ENCODE measurements at places on chromosomes 16 and 17.

GRCh38 chr17:19017401-19017800, 12.8 kb upstream of the FAM83G start:
- no peak for DNase-seq

GRCh38 chr17:80892019-80892855, 99.4 kb upstream of the CHMP6 start:
- peak; percentile 97 for DNase-seq

DNA sequence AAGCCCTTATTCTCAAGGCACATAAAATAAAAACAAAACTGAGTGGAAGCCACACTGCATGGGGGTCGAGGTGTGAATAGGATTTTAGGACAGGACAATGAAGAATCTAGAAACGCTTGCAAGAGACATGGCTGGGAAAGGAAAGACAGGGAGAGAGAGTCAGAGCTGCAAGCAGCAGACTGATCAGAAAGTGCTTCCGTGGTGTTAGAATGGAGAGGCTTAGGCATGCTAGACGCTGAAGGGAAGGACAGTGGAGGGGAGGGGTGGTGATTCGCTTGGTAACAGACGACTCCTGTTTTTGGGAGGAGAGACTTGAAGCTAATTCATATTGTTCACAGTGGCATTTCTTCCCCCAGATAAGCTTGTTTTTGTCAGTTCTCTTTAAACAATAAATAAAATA, 173.5 kb downstream of the AIPL1 start:
- DNase-seq: no peak

DNA sequence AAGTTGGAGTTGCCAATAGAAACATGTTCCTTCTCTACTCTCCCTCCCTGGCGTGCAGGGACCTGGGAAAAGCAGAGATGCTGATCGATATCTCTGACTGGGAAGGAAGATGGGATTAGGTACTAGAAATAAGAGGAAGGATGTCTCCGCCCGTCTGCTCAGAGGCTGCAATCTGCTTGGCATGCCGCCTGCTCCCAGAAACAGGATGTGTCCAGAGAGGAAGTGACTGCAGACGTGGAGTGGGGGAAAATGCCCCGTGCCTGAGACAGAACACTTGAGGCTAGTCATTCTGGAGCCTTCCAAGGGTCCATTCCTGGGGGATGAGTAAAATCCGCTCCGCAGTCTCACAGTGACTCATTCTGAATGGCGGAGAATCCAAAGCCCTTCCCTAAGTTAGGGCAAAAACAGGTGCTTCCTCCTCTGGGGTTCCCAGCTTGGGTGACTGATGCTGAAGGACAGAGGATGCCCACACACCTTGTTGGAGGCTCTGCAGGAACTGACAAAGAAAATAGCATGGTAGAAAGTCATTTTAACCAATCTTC, 45.0 kb upstream of the SMURF2 start:
- DNase-seq: peak; percentile 90

DNA sequence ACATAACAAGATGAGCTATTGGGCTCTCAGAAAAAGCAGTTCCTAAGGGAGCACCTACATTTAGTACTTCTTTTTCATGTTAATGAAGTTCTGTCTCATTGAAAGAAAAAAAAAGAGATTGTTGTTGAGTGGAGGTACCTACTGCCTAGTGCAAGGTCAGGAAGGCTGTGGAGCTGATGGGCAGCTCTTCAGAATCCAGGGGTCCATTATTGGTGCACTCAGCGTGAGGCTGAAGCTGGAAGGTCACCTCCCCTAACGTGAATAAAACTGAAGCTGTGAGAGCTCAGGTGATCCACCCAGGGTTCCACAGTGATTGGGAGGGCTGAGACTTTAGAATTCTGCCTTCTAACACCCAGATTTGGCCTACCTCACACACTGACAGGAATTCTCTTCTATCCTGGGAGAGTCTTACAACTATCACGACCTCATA, 153.9 kb upstream of the TBX2 start:
- DNase-seq: no peak

DNA sequence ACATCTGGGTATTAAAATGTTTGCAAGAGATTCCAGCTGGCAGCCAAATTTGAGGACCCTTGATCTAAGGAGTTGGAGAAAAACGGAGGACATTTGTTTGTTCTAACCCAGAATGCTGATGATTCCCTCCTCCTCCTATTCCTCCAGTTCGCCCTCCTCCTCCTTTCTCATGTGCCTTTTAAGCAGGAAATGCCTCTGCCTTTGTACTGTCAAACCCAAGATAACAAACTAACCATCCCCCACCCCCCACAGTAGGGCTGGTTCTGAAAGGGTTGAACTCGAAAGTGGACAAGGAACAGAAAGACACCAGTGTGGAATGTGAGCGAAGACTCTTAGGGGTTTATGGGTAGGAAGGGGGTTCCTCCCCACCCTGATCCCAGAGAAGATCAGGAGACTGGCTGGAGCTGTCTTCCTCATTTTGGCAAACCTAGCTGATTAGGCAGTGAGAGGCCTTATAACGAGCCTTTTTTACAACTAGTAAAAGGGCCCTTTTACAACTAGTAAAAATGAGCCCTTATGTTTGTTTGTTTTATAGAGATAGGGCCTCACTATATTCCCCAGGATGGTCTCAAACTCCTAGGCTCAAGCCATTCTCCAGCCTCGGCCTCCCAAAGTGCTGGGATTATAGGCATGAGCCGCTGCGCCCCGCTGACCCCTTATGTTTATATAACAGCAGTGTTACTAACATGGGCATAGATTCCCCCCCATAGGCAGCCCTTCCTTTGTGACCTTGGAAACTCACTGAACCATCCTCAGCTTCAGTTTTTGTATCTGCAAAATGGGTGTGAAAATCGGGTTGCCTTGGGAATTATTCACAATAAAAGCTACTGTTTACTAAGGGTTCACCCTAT, 975 bp downstream of the CHD9 start:
- DNase-seq: peak; percentile 51

- DNase-seq: peak; percentile 69
Measured at GRCh38 chr17:78040440-78041385, 82.2 kb downstream of the TNRC6C start.

- DNase-seq: no peak
Measured at GRCh38 chr17:16948587-16949376, 23.1 kb downstream of the TNFRSF13B start.

- peak; percentile 42 for DNase-seq
Measured at GRCh38 chr16:19073344-19073743, 5.9 kb downstream of the COQ7 start.

DNA sequence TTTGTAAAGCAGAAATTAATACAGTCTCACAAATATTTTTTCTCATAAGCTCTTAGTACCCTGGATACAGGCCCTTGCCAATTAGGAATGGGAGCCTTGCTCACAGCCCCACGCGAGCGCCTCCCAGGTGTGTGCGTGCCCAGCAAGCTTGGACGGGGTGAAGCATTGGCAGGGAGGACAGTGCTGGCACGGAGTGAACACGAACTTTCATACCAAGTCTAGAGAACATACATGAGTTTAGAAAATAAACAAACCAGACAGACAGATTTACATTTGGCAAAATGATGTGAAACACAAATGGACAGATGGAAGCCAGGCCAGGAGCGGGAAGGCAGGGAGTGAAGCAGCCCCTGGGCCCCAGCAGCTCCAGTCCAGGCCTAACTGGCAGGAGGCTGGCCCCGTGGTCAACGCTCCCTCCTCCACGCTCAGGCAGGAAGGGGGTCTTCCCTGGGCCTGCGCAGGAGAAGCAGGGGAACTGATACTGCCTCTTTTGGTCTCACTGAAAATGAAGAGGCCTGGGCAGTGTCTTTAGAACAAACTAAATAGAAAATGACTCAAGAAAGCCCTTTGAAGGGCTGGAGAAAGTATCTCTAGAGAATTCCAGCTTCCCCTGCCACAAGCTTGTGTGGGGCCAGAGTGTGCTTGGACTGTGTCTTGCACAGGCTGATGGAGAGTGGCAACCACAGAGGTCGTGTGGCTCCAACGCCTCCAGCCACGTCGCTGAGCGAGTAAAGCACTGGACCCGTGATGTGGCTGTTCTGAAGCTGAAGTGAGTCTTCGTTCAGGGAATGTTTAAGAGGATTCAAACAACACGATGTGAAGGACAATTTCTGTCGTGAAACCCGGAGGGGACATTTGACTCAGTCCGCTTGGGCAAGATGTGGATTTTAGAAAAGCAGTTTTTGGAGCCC, 9.9 kb upstream of the FOXJ1 start:
- DNase-seq: no peak

GRCh38 chr17:15278380-15278779, 13.3 kb upstream of the PMP22 start:
- DNase-seq: no peak

DNA sequence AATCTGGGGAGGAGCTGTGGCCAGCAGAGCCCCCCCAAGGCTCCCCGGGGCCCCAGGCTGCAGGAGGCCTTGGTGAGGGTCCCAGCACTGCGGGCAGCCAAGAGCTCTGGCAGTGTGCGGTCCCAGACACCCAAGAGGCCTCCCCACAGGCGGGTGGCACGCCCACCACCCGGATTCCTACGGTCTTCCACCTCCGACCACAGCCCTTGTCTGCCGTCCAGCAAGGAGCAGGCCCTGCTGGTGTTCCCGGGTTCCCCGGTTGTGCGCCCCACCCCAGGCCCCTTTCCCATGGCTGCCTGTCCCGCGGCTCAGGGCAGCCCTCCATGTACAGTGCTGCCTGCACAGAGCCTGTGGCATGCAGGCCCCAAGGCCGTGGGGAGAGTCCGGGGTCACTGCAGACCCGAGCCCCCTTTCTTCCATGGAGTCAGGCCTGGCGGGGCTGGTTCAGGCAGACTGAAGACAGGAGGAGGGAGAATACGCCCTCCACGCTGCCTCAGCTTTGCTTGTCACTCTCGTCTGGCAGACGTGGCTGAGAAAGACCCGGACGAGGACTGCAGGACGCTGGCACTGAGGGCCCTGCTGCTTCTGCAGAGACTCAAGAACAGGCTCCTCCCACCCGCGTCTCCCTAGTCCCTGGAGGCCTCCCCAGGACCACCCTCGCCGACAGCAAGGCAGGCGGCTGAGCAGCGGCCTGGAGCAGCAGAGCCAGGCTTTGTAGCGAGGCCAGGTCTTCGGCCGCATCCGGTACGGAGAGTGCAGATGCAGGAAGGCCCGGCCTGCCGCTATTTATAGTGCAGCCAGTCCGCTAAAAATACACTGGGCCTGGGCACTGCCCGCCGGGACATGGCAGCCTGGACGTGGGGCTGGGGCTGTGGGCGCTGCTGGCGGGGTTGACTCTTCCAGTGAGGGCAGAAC, 16.4 kb downstream of the TELO2 start:
- DNase-seq: no peak

DNA sequence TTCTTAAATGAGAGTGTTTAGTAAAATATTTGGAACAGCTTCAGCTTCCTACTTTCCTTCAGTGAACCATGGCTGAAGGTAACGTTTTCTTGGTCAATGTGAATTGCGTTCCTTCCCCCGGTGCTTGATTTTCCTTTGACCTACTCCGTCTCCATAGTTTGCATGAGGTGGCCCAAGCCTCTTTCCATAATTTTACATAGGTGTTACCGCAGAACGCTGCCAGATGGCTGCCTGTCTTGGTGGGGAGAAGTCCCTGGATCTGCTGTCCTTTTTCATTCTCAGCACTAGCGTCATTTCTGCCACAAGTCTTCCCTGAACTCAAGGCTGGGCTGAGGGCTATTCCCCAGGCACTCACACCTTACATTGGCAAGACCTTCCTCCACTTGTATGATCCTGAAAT, 178.4 kb downstream of the PRKCA start:
- DNase-seq: no peak

DNA sequence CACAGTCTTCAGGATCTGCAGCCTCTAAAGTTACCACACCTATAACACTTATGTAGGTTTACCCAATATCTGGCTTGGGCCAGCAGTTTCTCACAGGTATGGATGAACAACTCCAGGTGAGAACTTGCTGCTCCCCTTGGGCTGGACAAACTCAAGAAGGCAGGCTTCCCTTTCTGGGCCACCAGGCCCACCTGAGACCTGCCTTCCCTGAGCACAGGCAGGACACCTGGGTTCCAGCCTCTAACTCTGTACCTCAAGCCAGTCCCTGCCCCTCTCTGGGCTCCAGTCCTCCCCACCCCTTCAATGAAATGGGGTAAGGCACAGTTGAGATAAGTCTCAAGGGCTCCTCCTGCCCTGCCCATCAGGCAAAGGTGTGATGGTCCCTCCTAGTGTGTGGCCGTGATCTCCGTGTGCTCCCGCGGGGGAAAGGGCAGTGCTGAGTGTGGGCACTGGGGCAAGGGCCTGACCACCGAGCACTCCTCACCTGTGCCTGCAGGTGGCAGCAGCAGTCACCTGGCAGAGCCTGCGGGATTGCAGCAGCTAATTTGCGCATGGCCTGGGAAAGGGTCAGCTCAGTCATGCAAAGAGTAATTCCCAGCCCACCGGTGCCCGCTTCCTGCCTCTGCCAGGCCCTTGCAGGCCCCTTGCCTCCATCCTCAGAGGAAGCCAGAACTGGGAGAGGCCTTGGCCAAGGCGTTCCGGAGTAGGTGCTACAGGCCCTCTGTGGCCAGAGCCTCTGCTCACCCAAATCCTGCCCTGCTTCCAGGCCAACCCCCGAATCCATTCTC, 28.2 kb upstream of the ADGRG1 start:
- DNase-seq: no peak
